MCF 10A (cell line): ENCODE measurements at places on chromosomes 3 and 15. TPM values are rescaled to one million over a fixed set of nuclear protein-coding genes. Genes with fewer than 3 reads are reported as not detected.
A peak's percentile ranks its signal among the peaks of the same experiment; 100 is the strongest.

Gene NR1I2
- total RNA-seq, result not detected in 2 replicates

Gene SAXO2
- total RNA-seq, result 3.9 and 4.2 TPM in 2 replicates

Gene PIERCE2
- total RNA-seq, result 3.5 and 5.0 TPM in 2 replicates

- H3K4me1 ChIP-seq, result peaks cover 7% of the 10 kb centered on the region
- no peak overlapping the region for H3K27ac ChIP-seq
- no peaks in the 10 kb centered on the region for H3K36me3 ChIP-seq
- H3K4me3 ChIP-seq, result no peak overlapping the region
Measured at GRCh38 chr3:140599009-140599408, 78.9 kb upstream of the TRIM42 start.

DNA sequence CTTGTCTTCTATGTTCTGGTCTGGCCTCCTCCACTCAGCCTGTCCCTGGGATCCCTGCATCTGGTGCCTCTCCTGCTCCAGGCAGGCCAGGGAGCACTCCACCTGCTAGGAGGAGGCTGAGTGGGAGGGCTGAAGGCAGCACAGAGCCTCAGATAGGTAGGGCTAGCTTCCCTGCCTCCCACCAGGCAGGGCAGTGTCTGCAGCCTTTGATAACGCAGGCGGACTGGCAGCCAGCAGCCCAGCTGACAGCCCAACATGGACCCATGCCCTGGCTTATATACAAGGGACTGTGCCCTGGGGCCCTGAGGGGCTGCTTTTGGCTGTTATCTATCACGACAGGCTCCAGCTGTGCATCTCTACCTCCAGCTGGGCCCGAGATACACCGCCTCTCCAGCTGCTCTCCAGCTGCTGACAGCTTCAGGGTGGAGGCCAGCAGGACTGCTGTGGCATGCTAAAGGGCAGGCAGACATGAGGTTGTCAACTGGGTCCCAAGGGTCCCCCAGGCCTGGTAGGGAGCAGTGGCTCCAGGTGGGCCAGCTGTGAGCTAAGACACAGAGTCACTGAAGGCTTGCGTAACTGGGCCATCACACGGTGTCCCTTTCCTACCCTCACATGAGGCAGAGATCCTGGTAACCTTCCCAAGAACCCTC lies 5.2 kb upstream of the CLK3 start:
- H3K27ac ChIP-seq, result no peak overlapping the region
- peaks cover 16% of the 10 kb centered on the region for H3K27me3 ChIP-seq
- H3K4me1 ChIP-seq, result no peaks in the 10 kb centered on the region
- H3K36me3 ChIP-seq, result peaks cover 6% of the 10 kb centered on the region

- H3K4me3 ChIP-seq, result no peak overlapping the region
- H3K36me3 ChIP-seq, result no peaks in the 10 kb centered on the region
- H3K27me3 ChIP-seq, result no peaks in the 10 kb centered on the region
- no peaks in the 10 kb centered on the region for H3K4me1 ChIP-seq
- H3K27ac ChIP-seq, result no peak overlapping the region
Measured at GRCh38 chr15:27742751-27743477, 356.2 kb downstream of the OCA2 start.

DNA sequence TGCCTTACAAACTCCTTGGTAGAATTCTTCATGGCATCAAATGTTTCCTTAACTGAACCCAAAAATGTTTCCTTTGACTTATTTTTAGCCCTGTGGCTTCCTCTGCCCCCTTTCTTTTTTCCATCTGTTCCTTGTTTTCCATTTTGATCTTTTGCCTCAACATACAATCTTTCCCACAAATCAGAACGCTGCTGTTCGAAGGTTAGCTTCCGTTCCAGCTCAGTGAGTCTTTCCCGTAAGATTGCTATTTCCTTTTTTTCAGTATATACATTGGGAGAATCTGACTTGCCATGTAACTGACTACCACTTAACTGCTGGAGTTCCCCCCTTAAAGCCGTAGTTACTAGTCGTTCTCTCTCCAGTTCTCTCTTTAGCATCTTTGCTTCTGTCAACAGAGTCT lies 41.2 kb downstream of the PIGB start:
- H3K4me1 ChIP-seq, result no peaks in the 10 kb centered on the region
- H3K36me3 ChIP-seq, result peaks cover 58% of the 10 kb centered on the region
- no peaks in the 10 kb centered on the region for H3K27me3 ChIP-seq
- DNase-seq, result no peak

DNA sequence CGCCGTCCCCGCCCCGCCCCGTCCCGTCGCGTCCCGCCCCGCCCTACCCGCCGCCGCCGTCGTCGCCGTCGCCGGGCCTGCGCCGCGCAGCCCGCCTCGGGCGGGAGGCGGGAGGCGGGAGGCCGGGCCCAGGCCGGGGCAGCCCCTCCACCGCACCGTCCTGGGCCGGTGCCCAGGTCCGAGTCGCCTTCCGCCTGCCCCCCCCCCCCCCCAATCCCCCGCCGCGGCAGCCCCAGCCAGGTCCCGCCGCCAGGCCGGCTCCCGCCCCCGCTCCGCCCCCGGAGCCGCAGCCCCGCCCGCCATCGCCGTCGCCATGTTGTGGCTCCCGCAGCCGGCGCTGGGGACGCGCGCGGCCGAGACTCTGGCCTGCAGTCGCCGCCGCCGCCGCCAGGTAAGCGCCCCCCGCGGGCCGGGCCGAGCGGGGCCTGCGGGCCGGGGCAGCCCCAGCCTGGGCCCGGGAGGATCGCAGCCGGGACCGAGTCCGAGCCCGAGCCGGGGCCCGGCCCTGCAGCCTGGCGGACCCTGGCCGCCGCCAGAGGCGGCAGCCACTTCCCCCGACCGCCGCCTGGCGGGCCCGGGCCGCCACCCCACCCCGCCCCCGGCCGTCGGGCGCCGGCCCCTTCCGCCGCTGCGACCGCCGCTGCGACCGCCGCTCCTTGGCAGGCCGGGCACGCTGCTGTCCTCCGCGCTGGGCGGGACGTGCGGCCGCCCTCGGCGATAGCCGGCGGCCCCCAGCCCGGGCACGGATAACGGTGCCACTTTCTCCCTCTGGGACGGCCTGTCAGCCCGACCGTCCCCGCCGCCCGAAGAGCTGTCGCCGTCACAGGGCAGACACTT lies at the start of gene ZNF592:
TSS of gene ZNF592 (plus strand) at position 319 of the 837 bp plus-strand sequence. CDS start 34,084 bp downstream, outside the sequence.
- H3K4me3 ChIP-seq, result peak within 1 kb of the TSS; percentile 90
- H3K4me1 ChIP-seq, result peaks cover 41% of the 10 kb centered on the region
- peaks cover 12% of the 10 kb centered on the region for H3K36me3 ChIP-seq
- H3K27ac ChIP-seq, result peak within 1 kb of the TSS; percentile 93
